ENCODE measurements at places on chromosomes 16 and 17.

DNA sequence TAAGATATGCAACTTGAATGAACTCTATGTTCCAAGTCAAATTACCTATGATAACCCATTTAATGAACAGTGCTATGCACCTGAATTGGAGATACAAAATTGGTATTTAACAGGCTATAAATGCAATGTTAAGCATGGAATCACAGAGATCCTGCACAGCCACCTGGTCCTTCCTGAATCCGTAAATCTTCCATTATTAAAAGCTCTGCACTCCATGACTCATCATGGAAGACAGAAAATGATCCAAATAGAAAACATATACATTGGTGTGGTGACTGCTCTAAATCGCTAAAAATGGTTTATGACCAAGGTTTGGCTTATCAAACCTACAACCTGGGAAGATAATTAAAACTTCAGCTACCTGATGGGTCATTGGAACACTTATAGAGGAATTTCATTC lies 45.3 kb downstream of the GLG1 start:
- DNase-seq = no peak

DNA sequence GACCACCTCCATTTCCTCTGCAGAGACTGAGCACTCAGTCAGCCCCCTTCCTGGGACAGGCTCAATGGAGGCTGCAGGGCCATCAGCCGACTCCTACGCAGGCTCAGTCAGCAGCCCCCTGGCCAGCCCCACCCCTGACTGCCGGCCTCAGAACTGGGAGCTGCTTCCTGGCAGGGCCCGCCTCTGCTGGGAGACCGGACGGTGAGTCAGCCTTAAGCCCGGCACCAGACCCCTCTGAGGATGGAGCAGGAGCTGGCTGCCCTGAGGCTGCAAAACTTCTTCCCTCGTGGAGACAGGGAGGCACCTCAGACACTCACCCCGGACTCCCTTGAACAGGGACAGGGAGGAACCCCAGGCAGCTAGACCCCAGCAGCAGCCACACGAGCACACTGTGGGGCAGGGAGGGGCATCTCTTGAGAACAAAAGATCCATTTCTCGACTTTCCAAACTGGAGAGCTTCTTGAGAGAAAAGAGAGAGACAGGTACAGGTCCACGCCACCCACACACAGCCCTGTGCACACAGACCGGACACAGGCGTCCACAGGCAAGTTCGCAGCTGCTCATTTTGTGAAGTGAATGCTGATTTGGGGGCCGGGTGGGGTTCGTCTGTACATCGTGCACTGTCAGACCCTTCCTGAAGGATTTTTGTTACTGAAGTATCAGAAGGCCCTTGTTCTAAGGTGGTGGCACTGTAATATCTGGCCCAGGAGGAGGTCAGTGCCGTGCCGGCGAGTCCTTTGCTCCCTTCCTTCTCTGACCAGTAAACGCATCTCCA lies 1.3 kb upstream of the TUBB3 start:
- peak; percentile 92 for DNase-seq

- peak; percentile 45 for DNase-seq
These were observed 10.9 kb upstream of the GINS2 start for GRCh38 chr16:85699628-85700027.

GRCh38 chr17:10243883-10244844 lies 45.8 kb upstream of the GAS7 start:
- peak; percentile 62 for DNase-seq

- no peak for DNase-seq
These were observed 41.1 kb downstream of the TSC2 start for GRCh38 chr16:2088759-2089358.

DNA sequence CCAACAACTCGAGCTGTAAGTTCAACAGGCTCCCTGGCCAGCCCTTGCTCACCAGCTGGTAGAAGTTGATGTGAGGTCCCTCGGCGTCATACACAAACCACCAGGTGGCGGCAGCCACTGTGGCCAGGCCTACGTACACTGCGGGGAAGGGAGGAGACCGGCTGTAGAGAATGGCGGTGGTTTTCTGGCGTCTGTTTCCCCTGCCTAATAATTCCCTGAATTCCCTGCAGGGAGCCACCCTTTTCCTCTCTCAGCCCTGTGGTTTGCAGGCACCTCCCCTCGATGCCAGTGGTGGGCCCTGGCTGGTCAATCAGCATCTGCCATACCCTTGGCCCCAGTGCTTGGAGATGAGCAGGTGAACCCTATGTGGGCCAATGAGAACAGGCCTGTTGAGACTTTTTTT lies 18.9 kb upstream of the P2RX1 start:
- DNase-seq = peak; percentile 42

GRCh38 chr16:3035972-3036725 lies 595 bp downstream of the BICDL2 start:
- no peak for DNase-seq

- DNase-seq = peak; percentile 20
These were observed 919 bp downstream of the N4BP1 start for GRCh38 chr16:48608871-48609651.

DNA sequence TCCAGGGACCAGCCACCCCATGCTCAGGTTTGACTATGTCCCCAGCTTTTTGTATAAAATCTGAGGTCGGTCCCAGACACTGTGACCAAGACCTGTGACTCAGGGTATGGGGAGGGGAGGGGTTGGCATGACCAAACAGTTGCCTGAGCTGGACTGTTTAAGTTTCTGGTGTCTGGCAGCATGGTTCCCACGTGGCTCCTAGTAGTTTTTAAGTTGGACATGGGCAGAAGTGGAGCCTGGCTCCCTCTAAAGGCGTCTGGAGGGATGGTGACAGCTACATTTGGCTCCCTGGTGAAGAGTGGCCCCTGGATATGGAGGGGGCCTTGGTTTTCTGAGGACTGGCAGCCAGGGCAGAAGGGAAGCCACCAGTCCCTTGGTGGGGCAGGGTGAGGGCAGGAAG lies 7.9 kb downstream of the SMCR8 start:
- DNase-seq = no peak

DNA sequence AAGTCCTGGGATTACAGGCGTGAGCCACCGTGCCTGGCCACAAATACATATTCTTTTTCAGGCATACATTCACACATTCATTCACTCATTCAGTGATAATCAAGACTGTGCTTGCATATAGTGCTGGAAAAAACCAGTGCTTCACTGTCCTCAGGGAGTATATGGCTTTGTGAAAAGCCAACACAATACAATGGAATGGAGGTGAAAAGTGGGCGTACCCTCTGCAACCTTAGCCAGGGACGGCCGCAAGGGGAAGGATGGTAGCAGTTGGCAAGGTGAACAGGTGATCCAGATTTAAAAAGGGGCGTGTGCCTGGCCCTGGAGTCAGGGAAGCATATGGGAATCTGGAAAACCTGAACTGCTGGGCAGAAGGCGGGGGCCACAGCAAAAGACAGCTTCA lies 18.1 kb upstream of the GAN start:
- no peak for DNase-seq

DNA sequence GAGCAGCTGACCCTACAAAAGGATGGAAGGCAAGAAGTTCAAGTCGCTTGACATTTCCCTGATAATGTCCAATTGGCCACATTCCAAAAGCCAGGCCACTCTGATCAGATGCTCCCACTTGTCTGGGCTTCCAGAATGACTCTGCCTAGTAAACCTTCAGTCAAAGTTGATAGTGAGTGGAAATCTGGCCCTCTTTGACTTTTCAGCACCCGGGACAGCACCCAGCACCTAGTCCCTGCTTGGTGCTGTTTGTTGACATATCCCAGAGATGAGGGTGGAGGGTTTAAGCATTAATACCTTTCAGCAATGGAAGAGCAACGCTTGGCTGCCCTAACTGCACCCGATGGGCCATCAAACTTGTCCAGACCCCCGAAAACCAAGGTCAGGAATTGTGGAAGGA lies 131.3 kb downstream of the AIPL1 start:
- peak; percentile 8 for DNase-seq

DNA sequence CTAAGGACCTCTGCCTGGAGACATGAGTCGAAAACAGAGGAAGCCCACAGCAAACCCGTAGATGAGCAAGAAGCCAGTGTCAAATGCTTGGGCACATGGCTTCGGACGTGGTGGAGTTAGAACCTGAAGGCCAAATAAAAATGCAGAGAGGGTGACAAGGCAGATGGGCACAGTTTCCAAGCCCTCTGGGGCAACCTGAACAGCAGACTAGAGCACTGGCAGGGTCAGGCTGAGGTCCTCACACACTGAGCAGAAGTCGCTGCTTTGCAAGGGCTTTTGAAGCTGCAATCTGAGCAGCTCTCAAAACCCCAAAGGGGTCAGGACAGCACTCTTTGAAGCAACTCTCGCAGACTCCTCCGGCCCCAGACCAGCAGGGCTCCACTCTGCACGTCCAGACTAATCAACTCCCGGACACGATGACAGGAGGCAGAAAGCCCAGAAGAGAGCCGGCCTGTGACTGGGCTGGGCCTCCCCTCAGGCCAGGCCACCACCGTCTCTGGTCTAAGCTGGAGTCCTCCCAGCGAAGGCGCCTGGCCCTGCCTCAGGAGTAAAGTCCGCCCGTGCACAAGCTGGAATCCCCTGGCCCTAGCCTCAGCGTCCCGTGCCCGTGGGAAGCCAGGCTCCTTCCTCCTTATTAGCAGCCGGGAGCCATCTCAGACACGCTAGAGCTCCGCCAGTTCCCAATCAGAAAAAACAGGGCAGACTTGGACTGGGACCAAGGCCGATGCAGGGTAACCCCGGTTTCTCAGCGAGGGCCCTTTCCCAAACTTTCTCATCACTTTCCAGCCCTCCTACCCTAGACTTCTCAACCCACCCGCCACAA lies 924 bp downstream of the SMARCD2 start:
- peak; percentile 47 for DNase-seq

DNA sequence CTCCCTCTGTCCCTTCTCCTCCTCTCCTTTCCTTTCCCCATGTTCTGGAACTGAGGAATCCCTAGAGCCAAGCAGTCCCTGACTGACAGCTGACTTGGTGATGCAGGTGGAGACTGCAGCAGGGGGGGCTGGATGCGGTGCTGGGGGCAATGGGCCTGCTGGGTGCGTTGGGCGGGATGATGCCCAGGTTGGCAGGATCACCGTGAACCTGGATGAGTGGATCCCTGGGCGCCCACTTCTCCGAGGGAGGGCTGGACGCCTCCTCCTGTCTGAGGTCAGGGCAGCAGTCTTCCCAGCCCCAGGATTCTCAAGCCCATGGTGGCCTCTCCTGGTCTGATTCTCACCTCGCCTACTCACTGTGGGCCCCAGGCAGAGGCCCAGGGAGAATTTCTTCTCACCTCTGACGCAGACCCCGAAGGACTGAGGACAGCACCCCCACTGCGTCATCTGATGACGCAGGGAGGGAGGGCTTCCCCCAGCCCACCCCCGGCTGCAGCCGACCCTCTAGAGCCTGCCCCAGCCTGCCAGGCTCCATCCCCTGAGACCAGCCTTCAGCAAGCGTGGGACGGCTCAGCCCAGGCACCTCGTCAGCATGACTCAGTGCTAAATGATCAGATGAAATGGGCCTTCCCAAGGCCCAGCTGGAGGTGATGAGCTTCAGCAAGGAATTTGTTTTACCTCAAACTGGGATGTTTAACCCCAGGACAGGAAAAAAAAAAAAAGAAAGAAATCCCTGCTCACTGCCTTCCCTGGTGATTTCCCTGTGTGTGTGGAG lies 188.0 kb upstream of the TNRC6C start:
- peak; percentile 68 for DNase-seq

DNA sequence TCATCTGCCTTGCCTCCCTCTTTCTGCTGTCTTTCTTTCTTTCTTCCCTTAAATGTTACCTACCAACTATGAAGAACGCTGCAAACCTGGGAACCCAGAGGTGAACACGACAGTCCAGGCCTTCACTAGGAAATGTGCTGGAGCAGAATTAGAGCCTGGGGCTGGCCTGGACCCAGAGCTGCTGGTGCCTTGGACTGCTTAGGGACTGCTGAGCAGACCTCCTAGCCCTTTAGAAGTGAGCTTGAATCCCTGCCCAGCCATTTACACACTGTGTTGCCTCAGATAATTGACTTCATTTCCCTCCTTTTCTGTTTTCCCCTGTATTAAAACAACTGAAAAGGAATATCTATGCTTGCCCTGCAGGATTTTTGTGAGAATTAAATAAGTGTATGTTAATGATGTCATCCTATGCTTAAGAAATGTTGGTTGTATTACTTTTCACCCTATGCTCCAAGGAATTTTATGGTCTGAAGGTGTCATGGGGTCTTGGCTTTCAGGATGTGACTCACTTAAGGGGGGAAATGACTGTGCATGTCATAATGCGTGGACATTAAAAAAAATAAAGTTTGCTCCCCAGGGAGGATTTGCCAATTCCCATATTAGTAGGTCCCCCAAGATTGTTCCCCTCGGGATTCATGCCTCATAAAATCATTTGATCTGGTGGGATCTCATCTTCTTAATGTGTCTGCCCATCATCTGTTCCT lies 11.5 kb downstream of the CDH13 start:
- peak; percentile 79 for DNase-seq

DNA sequence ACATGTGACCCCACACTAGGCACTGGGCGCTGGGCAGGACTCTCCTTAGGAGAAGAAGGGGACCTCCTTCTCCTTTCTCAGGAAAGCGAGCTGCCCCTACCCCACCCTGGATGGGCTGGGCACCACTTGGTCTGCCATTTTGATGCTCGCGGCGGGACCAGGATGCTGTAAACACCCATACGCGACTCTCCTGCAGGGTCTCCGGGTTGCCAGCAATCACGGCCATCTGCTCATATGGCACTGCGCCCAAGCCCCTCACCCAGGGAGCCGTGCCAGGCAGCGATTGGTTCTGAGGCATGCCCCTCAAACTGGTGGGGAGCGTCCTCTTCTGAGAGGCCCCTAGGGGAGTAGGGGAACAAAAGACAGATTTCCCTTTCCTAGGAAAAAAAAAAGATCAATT lies 99.0 kb downstream of the C16orf78 start:
- no peak for DNase-seq

- no peak for DNase-seq
These were observed 38.0 kb downstream of the AXIN2 start for GRCh38 chr17:65523411-65523810.

GRCh38 chr17:49977463-49978389 lies 8.7 kb downstream of the DLX4 start:
- DNase-seq = no peak

DNA sequence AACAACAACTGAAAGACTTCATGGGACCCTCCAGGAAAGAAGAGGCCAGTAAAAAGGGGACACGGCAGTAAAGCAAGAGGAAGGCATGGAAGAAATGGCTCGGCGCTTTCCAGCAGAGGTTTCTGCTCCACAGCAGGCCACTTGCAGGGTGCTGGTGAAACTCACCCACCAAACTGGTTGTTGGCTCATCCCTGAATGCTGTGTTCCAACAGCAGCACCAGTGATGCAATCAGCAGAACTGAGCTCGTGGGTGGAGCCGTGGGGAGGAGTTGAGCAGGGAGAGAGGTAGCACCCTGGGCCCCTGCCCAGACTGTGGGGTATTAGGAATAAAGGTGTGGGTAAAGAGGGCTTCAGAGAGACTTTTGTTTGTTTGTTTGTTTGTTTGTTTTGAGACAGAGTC lies 62.8 kb upstream of the ADCY9 start:
- DNase-seq = peak; percentile 60

GRCh38 chr17:82668024-82668630 lies 19.9 kb upstream of the WDR45B start:
- no peak for DNase-seq
